ENCODE measurements at places on chromosomes 7 and 10. TPM values are rescaled to one million over a fixed set of nuclear protein-coding genes. Genes with fewer than 3 reads are reported as not detected.

Gene CYTH3
- total RNA-seq: 66.6 TPM

Gene GRM8
- 0.86 TPM for total RNA-seq

Gene PDZD7
- total RNA-seq: 1.9 TPM

Gene AKR1D1
- not detected for total RNA-seq

Gene VGF
- 0.24 TPM for total RNA-seq

Gene HOXA1
- total RNA-seq: not detected

Gene TRPV6
- total RNA-seq: not detected

Gene WEE2
- total RNA-seq: not detected

Gene COMTD1
- total RNA-seq: 15.7 TPM

Gene CCDC146
- 5.1 TPM for total RNA-seq

Gene BHLHA15
- not detected for total RNA-seq

DNA sequence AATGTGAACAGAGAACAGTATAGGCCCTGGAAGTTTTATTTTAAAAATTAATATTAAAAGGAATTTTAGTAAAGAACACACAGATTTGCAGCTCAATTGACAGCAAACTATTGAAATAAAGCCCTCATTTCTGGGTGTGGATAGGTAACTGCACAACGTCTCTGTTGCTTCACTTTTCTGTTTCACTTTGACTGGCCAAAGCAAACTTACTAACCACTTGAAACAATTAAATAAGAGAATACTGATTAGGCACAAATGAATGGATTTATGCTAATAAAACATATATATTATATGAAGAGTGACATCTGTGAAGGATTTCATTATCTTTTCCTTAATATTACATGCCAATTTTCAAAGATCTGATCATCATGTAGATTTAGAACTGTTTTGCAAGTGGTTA lies 11.9 kb downstream of the ZNF804B start:
- DNase-seq: no peak

GRCh38 chr10:113646336-113647201 lies 17.3 kb downstream of the NRAP start:
- no peak for DNase-seq

GRCh38 chr10:114288424-114289095 lies 49.5 kb downstream of the VWA2 start:
- DNase-seq: no peak

- no peak for DNase-seq
Measured at GRCh38 chr10:121597504-121598262, 561 bp downstream of the FGFR2 start.

DNA sequence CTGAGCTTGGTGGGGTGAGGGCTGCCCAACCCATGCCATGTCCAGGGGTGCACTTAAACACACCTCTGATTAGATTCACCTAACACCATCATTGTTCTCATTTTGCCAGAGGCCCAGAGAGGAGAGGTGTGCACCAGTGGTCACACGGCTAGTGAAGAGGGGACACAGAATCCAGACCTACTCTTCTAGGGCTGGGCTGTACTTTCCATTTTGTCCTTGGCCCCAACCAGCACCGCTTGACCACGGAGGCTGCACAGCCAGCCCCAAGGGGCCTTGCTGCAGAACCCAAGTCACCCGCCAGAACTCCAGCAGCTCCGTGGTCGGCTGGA lies 246 bp upstream of the WDFY4 start:
- no peak for DNase-seq

DNA sequence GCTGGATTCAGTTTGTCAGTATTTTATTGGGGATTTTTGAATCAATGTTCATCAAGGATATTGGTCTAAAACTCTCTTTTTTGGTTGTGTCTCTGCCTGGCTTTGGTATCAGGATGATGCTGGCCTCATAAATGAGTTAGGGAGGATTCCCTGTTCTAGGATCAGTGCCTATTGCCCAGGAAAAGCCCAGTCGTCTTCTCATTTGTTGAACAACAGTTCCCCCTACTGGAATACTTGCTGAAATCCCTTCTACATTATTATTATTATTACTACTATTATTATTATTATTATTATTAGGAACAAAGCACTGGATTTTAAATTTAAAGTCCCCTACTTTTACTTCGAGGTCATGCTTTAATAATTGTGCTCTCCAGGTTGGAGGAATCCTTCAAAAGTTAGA lies 528.9 kb downstream of the MAGI2 start:
- DNase-seq: no peak

DNA sequence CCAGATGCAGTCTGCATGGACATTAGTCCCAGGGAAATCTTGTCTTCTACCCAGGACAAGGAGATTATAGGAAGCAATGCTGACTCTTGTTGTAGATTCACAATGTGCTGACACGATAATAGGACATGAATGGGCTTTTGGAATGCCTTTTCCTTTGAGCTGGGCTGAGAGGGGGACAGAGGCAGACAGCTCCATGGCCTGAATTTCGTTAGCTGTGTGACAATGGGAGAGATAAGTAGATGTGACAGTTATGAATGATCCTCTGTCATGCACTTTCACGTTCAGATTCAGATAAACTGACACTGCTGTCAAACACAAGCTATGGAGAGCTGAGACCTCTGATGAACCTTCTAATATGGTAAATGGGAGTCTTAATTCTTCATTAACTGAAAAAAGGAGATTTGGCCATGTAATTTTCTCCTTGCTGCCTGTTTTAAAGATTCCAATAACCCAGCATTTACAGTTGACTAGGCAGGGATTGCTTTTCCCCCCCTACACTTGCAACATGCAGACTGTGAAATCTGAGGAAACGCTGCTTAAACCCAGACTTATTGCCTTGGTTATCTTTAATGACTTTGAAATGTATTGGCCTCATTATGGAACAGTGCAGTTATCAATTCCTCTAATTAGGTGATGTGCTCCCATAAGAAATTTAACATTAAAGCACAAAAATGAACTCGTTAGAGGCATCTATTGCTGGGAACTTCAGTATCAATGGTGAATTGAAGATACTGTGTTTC lies 669.3 kb downstream of the AUTS2 start:
- no peak for DNase-seq

DNA sequence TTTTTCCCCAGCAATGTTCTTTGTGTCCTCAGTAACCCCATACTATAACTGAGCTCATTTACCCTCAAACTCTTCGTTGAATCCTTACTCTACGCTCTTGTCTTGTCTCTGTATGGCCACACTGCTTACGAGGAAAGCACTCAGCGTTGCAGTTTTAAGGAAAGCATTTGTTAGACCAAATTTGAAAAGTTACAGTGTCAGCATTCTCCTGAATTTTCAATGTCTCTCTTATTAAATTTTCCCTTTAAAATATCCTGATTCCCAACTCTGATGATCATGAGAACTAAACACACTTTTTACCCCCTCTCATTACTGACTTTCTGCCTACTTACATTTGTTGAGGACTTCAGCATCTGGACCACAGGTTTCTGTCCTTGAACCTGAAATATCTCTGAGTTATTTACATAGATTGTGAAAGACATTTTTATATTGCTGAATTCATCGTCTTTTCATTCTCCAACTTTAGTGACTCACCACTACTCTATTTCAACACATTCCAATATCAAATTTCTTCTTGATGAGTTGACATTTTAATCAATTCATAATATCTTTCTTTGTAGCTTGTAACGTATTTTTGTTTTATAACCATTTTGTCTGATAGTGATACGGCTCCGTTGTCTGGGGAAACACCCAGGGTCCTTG lies 19.8 kb upstream of the VWDE start:
- DNase-seq: no peak

- DNase-seq: no peak
Measured at GRCh38 chr7:120550494-120551048, 277.6 kb downstream of the KCND2 start.

DNA sequence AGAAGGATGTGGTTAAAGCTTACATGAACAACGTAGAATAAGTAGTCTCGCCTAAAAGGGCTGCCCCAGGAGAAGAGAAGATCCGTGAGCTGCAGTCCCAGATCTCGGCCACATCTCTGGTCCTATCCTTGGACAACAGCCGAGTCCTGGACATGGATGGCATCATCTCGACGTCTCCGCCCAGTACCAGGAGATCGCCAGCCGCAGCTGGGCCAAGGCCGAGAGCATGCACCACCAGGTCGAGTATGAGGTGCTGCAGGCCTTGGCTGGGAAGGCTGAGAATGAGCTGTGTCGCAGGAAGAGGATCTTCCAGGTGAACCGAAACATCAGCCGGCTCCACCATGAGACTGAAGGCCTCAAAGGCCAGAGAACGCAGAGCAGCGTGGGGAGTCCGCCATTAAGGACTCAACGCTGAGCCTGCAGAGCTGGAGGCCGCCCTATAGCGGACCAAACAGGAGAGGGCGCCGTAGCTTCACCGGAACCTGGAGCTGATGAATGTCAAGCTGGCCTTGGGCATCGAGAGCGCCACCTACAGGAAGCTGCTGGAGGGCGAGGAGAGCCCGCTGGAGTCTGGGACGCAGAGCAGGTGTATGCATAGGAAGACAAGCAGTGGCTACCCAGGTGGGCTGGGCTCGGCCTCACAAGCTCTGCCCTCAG lies 22.2 kb downstream of the LIPK start:
- DNase-seq: no peak

GRCh38 chr7:133556553-133556952 lies 303.7 kb downstream of the EXOC4 start:
- DNase-seq: no peak

DNA sequence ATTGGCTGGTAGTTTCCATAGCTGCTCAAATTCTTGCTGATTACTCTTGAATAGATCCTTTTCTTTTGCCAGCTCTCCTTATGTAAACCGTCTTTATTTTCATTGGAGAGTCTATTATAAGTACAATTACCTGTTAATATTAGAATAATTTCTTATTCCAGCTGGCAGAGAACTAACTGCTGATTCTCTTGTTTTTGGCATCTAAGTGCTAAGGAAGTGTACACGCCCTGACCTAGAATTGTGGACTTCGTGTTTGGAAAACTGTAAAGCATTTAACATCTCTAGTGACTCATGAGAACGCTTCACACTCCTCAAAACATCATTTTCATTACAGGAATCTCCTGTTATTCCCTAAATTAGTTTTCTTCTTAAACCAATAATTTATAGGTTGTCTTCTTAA lies 39.9 kb upstream of the FAM171A1 start:
- DNase-seq: no peak

- no peak for DNase-seq
Measured at GRCh38 chr10:97684866-97685394, 2.1 kb downstream of the AVPI1 start.

GRCh38 chr7:14934839-14935238 lies 32.3 kb upstream of the DGKB start:
- no peak for DNase-seq

GRCh38 chr7:105766421-105767073 lies 109.9 kb downstream of the ATXN7L1 start:
- DNase-seq: no peak

- no peak for DNase-seq
Measured at GRCh38 chr10:80700252-80700651, 162.6 kb downstream of the SH2D4B start.

GRCh38 chr10:59595593-59595992 lies 114.1 kb downstream of the SLC16A9 start:
- no peak for DNase-seq

- DNase-seq: no peak
Measured at GRCh38 chr10:67668448-67668847, 27.5 kb downstream of the CTNNA3 start.

DNA sequence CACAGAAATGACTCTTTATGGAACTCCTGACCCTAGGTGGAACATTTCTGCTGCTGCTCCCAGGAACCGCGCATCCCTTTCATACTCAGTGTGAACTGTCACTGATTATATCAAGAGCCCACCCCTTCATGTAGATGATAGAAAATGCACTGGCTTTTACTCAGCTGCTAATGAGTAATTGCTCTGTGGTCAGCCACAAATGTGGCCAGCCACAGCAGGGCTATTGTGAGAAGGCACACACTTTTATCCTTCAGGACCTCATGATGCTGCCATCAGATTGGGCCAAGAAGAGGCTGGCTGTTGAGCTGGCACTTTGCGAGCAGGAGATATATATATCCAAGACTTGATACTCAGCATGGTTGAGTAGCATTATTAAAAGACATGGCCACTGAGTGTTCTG lies 124.7 kb downstream of the CFAP58 start:
- no peak for DNase-seq

GRCh38 chr7:28180031-28180363 lies 598 bp downstream of the JAZF1 start:
- no peak for DNase-seq

DNA sequence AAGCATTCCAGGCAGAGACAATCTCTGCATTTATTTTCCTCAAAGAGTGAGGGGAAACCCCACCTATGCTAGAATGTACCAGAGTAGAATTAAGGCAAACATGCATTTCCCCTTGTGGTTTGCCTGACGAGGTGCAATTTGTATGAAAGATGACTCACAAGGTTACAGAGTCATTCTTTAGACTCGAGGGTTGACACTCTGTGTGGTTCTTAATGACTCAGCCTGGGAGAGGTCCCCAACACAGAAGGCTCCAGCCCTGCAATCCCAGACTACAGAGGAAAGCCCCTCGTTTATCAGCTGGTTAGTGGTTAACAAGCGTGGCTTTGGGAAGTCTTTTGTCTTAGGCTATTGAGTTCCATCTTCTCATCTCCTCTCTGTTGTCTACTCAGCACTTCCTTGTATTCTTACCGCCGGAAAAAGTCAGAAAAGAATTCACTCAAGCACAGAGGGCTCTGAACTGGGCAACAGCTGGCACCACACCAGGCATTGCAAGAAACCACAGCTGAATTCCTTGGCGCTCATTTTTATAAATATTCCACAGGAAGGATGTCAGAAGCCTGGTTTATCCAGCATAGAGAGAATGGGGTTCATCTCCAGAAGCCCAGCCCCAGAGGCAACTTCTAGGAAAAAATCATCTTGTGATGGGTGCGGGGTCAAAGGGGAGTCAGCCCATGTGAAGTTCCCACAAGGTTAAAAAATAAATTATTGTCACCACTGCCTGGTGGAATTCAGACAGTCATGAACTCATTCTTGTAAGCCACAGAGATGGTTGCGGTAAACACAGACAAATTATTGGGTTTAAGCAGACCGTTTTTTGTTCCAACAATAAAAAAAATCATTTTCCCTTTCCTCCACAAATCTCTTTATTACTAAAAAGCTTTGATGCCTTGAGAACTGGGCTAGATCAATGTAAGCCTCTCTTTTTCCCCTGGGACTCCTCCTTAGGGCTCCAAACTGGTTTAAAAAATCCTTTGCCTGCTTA lies 24.5 kb upstream of the SVIL start:
- DNase-seq: peak; percentile 85

- DNase-seq: no peak
Measured at GRCh38 chr7:52233248-52233647, 802.2 kb upstream of the POM121L12 start.

- no peak for DNase-seq
Measured at GRCh38 chr7:149007611-149008010, 20.7 kb downstream of the PDIA4 start.
